ENCODE measurements at places on chromosomes 4 and X.

- no peak for DNase-seq
Measured at GRCh38 chr4:174993916-174994315, 75.8 kb downstream of the ADAM29 start.

- no peak for DNase-seq
Measured at GRCh38 chrX:107559506-107559905, 68.8 kb upstream of the PRPS1 start.

DNA sequence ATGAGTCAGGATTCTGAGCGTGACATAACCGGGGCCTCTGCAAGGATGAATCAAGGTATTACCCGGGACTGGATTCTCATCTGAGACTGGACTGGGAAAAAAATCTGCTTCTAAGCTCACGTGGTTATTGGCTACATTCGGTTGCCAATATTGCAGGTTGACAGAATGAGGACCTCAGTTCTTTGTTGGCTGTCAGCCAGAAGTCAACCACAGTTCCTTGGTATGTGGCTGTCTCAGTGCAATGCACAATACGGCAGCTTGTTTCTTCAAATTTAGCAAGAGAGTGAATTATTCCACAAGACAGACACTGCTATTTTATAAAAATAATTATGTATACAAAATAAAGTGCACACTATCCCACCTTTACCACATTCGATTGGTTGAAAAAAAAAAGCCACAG lies 424.2 kb downstream of the KLHL4 start:
- DNase-seq, result no peak

- peak; percentile 24 for DNase-seq
Measured at GRCh38 chr4:52376132-52376704, 282.9 kb downstream of the USP46 start.

- DNase-seq, result no peak
Measured at GRCh38 chr4:24930151-24930550, 17.3 kb upstream of the CCDC149 start.

DNA sequence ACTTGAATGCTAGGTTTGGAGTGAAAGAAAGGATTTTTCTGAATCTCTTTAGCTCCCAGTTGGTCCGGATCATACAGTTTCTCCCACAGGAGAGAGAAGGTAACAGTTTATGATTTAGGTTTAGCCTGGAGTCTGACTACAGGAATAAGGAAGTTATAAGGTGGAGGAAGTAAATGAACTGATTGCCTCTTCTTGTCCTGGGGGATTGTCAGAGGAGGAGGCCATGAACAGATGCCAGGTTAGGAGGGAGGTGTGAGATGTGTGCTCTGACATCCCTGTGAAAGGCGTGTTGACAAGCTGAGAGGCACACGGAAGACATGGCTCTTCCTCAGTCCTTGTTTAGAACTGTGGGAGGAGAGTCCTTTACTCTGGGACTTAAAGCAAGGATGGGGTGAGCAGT lies 64.4 kb downstream of the CHRNA9 start:
- DNase-seq, result no peak

Data from colonic mucosa (tissue), 4 donors.